ENCODE measurements at places on chromosomes 2 and 18.

DNA sequence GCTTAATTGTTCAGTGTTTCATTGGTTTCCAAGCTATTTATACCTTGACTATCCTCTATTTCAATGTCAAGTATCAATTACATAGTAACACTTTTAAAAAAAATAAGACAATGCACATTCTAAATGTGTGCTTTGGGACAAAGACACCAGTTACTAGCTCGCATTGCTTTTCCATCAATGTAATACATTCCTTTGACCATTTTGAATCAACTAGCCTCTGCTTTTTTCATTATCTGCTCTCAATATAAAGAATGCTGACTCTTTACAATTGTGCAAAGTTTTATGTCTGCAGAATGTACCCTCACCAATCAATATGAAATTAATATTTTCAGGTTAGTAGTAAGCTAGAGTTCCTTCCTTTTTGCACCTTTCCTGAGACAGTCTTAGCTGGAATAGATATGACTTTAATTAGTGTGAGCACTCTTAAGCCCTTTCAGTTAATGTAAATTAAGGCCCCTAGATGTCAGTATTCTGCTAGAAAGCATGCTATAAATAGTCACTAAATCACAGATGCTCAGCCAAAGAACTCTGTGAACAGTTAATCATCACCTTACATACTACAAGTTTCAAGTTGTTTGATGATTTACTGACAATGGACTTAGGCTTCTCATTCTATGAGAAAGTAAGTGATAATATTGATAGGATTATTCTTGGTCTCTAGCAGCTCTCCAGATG, 413.6 kb downstream of the PTH2R start:
- DNase-seq, result no peak

DNA sequence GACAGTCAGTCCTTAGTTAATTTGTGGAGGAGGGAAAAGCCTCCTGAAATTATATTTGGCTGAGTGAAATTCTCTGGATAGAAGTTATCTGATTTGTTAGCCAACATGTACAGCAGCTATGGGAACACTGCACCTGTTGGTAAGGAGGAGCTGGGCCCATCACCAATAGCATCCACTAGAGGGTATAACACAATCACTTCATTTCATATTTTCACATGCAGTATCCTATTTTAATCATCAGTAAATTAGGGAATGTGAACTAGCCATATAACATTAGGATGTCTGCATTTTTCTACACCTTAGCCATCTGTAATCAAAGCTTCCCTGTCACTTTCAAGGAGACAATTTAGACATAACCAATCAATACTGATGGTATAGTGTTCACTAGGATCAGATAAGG, 818.4 kb upstream of the CDH2 start:
- no peak for DNase-seq

- no peak for DNase-seq
Measured at GRCh38 chr2:161425728-161426454, 9.8 kb downstream of the TBR1 start.

- no peak for DNase-seq
Measured at GRCh38 chr18:80105369-80106167, 3.5 kb upstream of the ADNP2 start.

DNA sequence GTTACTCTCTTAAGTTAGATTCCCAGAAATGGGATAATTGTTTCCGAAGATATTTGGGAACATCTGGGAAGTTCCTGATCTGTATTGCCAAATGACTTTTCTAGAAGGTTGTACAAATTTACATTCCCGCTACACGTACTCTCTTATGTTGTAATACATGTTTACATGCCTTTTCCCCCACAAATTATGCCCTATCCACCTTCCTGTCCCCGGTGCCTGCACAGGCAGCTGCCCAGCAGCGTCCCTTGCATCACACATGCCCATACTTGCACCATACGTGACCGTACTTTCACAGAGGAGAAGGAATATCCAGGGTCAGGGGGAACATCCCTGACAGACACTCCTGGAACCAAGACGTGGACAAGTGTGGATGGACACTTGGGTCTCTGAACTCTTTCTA, 24.2 kb upstream of the KLF11 start:
- no peak for DNase-seq

DNA sequence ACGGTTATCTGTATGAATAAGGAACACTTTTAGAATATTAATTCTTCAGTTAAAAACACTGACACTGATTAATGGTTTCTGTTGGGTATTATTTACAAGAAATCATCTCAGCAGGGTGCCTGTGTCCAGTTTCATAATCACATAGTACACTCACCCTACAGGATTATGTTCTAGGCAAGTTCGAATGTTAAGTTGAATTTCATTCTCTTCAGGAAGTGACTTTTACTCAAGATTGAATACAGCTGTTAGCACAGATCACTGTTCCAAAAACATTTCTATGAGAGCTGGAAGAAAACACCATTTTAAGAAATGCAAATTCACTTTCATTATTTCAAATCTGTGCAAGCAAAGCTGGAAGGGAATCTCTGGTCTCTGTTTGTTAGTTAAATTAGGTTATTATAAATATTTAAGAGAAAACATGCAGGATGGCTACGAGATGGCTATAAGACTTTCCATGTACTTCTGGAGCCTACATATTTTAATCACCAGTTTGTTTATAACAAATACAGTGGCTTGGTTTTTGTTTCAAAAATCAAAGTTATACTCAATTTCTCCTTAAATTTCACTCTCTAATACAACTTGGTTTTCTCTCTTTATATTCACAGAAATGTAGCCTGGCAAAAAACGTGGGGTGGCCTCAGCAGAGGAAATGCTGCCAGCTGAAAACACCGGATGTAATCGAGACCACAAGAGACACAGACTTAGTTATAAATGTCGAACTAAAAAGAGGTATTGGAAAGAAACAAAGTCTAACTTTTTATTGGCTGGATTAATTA, 65.8 kb downstream of the RBMS1 start:
- DNase-seq, result peak; percentile 29

DNA sequence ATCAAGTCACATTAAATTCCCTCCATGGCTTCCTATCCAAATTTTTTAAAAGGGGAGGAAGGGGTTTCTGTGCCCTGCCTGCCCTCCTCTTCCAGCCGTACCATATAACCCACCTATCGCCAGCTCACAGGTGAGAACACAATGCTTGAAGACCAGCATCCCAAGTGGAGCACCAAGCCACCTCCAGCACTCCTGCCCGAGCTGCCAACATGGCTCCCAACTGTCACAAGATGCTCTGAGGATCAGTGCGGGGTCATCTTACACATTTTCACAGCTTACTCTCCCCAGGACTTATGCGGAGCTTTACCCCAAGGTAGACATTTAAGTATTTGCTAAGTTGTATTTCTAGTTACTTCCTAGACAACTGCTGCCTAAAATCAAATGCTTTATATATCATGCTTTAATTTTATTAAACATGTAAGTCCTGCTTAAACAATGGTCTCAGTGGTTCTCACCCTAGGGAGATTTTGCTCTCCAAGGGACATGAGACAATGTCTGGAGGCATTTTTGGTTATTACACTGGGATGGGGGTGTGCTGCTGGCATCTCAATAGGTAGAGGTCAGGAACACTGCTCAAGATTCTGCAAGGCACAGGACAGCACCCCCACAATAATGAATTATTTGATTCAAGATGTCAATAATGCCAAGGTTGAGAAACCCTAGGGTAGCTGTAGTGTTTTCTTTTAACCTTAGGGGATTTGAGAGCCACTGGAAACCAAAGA, 45.8 kb downstream of the SF3B1 start:
- DNase-seq, result no peak

GRCh38 chr18:42850174-42851083, 265.1 kb downstream of the RIT2 start:
- DNase-seq, result no peak

- DNase-seq, result no peak
Measured at GRCh38 chr18:2515171-2515787, 56.0 kb downstream of the METTL4 start.

- DNase-seq, result no peak
Measured at GRCh38 chr2:50650403-50650810, 381.5 kb downstream of the NRXN1 start.

GRCh38 chr2:239400596-239401066, at the start of gene HDAC4:
Gene HDAC4 (minus strand): TSS chr2:239401020. CDS start chr2:239352699, 48,321 bp downstream.
- no peak for DNase-seq

GRCh38 chr2:73111073-73112025, 1.4 kb downstream of the RAB11FIP5 start:
- no peak for DNase-seq

GRCh38 chr2:143819764-143820163, 690.5 kb downstream of the ARHGAP15 start:
- DNase-seq, result no peak

DNA sequence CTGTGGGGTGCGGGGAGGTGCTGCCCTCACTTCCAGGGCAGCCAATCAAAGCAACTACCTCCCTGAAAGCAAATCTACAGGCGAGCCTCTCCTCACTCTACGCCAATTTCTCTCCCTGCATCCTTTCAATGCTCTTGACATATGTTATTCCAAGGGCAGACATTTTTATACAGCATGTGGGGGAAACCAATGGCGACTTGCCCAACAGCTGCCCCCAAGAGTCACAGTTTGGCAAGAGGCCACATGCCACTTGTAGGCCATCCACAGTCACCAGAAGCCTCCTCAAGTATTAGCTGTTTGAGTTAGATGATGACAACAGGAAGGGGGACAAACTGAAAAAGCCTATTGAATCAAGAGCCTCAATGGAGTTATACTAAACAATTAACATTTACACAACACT, 114.6 kb downstream of the MYO5B start:
- no peak for DNase-seq

DNA sequence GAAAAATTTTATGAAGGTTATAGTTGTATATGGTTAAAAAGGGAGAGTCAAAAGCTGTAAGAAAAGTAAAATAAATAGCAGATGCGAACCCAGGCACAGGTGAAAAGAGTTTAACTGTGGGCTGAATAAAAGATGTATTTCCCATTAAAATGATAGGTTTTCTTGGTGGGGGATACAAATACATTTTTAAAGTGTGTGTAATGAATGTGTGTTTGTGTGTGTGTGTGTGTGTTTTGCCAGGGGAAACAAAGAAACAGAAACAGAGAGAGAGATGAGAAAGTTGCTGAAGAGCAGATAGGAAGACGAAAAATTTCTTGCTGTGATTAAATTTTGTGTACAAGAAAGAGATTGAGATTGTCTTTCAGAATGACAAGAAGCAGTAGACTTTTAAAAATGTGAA, 12.1 kb downstream of the TFPI start:
- DNase-seq, result no peak

- no peak for DNase-seq
Measured at GRCh38 chr2:69241664-69242514, 145.1 kb downstream of the GFPT1 start.

GRCh38 chr18:12595571-12596255, 62.2 kb downstream of the SPIRE1 start:
- no peak for DNase-seq

DNA sequence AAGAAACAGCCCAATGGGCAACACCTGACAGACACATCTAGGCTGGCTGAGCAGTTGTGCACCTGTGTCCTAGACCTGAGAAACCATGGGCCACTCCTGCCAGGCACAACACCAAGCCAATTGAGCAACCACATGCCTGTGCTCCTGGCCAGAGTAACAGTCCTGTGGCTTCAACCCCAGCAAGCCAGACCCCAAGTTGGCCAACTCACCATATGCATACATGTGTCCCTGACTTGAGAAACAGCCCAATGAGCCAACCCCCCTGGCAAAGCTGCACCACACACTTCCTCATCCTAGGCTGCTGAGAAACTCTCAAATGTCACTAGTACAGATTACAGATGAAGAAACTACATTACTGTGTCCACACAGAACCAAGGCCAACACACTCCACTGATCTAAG, 36.6 kb downstream of the USP34 start:
- DNase-seq, result no peak

DNA sequence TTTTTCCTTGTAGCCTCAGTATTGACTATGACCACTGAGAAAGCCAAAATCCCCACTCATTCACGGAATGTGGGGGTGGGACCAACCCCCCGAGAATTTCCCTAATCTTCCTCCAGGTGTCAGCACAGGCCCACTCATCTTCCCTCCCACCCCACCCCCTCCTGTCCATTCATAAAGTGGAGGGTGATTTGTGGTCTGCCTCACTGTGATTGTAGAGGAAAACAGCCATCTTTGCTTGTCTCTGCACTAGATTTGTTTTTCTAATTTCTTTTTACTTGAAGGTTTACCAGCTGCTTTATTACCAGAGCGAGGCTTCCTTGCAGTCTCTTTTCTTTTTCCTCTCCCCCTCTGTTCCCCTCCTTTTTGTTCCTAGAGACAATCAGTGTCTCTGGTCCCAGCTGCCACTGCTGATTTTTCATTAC, 171.8 kb downstream of the ICOS start:
- no peak for DNase-seq

- no peak for DNase-seq
Measured at GRCh38 chr2:172751564-172751963, 15.9 kb downstream of the RAPGEF4 start.

DNA sequence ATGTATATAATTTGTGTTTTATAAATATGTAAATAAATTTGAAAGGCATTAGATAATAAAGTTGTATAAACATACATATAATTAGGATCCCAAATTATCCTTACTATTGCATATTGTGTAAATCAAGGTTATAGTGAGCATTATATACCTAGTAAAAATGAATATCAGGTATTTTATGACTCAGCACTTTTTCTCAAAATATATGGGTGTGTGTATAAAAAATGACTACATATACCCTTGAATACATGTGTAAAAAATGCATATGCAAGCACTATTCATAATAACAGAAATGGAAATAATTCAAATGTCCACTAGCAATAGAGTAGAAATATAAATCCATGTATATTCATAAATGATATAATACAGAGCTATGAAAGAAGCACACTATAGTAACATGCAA, 870.9 kb upstream of the CNTNAP5 start:
- no peak for DNase-seq

DNA sequence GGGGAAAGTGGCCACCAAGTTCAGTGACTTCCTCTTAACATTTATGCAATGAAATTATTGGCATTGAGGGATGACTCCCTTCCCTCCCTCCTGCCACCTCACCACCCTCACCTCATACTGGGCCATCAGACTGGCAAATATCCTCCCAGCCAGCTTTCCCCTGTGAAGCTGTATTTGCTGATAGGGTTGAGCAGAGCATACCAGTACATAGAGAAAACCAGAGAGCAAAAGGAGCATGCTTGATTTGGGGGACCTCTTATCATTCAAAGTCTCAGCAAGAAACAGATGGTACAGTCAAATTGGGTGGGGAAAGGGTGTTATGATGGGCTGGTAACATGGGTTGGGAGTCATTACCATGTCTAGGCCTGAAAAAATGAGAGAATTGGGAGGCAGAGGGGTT, 19.1 kb upstream of the B3GNT2 start:
- no peak for DNase-seq

- DNase-seq, result no peak
Measured at GRCh38 chr18:70321616-70322015, 32.8 kb downstream of the SOCS6 start.
